Heart left ventricle (tissue), 16 donors: ENCODE measurements at places on chromosomes 1 and 21.

- DNase-seq: no peak
Measured at GRCh38 chr1:111417755-111418154, 9.8 kb downstream of the OVGP1 start.

DNA sequence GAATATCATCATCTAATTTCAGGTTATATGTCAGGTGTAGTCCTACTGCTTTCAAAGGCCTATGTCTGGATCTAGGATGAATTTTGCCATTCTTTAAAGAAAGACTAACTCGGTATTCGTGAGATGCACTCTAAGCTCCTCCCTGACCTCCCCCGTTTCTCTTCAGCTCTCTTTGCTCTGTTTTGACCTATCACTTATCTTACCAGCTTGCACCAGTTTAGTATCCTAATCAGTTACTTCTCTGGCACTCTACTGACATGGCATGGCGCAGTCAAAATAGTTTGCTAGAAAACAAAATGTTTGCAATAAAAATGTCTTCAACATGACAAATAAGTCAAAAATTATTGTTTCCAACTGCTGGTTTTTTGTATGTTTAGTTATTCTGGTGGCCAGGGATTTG lies 8.4 kb upstream of the SLC16A1 start:
- DNase-seq: no peak

DNA sequence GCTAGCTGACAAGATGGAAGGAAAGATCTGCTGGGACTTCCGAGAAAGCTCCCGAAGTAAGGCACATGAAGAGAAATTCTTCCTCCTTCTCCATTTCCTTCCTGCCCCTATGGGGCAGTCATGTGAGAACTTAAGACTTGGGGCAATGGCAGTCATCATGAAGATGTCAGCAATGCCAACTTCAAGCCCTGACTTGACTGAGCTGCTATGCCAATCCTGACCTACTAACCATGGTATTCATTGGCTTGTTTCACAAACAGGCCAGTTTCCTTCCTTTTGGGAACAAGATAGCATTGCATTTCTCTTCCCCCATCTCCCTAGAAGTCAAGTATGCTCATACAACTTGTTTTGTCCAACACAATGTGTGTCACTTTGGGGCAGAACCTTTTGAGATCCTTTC lies 25.5 kb downstream of the GRIK1 start:
- no peak for DNase-seq

DNA sequence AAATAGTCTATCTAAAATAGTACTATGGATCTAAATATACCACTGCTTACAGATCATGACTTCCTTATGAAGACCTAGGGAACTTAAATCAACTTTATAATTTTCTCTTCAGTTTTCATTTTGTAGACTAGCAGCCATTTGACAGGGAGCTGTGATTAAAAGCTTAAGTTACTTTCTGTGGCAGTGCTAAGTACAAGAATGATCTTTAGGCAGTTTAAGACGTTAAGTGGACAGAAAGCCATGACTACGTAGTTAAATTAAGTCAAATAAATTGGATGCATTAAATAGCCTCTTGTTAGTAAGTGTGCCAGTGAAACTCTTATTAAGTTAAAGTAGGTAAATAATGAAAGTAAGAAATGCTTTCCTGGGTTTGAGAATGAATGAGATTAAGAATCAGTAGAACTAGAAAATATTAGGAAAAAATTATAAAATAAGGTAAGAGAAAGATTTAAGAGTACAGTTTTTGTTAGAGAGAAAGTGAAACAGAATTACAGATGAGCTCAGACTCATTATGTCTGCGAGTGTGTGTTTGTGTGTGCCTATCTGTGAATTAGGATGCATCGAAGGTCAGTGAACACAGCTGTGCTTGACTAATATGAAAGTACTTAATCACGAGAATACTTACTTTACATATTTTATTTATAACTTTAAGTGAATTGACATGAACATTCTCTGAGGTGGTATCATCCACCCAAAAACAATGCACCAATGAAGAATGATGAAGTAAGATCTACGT lies 336.9 kb downstream of the KCNT2 start:
- no peak for DNase-seq

DNA sequence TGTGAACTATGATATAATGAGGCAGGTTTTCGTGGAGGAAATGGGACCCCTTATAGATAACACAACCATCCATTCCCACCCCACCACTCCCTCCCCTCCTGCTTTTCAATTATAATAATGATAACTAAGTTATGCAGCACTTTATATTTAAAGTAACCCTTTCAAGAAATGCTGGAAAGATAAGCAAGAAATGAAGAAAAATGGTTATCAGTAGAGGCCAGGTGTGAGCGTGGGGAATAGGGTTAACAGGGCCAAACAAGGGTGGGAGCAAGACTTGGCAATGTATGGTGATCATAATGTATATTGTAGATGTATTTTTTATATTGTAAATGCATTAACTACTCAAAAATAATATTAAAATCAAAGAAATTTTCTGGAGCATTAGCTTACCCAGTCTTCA lies 133.4 kb downstream of the PBX1 start:
- no peak for DNase-seq

GRCh38 chr1:201330541-201330940 lies 46.9 kb downstream of the TNNT2 start:
- no peak for DNase-seq

DNA sequence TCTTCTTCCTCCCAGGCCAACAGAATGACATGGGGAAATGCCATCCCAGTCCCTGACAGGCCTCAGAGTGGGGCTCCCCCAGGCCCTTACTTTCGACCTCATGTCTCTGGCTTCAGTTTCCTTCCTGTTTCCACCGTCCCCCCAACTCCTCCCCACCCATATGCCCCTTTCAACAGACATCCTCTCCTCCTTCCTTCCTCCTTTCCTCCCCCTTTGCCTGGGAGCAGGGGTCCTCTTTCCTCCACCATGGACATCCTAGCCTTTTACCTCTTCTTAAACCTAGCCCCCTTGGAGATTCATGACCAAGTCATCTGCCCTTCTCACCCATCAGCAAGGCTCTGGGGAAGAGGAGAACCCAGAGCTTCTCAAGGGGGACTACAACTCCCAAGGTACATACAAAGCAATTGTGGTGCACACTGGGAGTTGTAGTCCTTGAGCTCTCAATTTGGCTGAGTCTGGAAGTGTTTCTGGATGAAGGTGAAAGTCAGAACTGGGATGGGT lies 4.0 kb downstream of the ZBTB7B start:
- peak; percentile 44 for DNase-seq

DNA sequence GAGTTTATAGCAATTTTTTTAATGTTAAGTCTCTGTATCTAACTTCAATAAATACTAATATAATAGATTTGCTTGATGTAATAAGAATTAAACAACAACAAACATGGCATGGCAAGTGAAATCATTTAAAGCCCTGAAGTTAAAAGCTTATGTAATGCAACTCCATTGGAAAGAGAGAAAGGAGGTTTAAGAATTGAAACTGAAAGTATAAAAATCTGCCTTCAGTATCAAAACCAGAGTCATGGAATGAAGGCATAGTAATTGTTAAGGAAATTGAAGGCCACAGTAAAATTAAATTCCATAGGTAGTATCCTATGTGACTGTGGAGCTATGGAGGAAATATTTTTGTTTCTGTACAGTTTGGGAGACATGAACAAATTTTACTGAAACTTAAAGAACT lies 55.1 kb downstream of the PRDX6 start:
- no peak for DNase-seq

DNA sequence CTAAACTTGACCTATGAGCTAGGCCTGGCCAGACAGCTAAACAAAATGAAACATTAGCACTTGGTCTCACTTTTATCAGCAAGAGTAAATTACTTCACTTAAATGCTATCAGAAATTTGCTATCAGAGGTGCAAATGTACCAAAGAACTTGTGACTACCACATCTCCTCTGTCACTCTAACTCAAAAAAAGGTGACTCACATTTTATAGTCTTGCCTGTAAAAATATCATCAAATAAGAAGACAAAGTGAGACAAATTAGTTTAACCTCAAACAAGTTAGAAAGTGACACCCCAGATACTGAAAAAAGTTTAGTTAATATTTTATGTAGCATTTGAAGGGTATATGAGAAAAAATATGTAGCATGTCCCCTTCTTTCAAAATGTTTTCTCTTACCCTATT lies 76.9 kb downstream of the EPS15 start:
- DNase-seq: no peak

DNA sequence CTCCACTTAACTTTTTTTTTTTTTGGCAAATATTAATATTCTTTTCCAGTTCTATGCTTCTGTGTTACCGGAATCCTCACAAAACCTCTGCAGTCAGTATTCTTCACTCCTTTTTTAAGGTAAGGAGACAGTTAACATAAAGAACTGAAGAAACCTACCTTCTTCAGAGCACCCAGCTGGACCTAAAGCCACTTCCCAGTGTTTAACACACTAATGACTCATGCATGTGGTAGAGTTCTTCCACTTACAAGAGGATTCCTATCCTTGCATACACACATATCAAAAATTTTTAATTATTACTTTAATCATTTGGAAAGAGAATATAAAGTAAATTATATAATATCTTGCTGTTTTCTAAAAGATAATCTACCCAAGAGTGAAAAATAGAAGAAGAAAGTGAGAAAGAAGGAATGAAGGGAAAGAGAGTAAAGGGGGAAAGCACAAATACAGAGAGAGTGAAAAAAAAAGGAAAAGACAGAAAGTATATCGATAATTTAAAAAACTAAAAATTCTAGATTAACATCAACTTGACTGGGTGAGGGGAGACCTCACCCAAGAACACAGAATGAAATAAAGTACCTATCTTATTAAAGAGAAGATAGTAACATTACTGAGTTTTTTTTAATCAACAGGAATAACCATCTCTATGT lies 54.9 kb downstream of the ENAH start:
- no peak for DNase-seq
